ENCODE measurements at places on chromosomes 1 and 21. TPM values are rescaled to one million over a fixed set of nuclear protein-coding genes. Genes with fewer than 3 reads are reported as not detected.

DNA sequence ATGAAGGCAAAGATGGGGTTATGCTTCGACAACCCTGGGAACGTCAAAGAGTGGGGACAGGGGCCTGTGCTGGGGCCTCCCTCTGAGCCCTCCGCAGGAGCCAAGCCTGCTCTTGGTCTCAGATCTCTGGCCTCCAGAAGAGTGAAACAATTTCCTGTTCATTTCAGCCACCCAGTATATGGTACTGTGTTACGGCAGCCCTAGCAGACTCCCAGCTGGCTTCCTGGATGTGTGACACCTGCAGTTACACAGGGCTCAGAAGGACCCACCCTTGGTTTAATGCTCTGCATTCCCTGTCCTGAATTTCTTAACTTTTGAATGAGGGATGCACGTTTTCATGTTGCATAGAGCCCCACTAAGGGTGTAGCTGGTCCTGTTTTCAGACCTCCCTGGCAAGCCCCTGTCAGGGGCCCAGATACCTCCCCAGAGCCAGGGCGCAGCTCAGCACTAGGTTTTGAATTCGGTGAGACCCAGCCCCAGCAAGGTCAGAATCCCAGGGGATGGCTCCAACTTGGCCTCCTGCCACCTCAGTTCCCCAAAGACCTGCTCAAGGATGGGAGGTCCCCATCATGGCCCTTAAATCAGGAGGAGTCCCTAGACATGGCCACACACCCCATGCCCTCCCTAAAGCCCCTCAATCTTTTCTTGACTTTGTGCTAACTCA is 79.0 kb upstream of the IFFO2 start:
- DNase-seq = no peak

DNA sequence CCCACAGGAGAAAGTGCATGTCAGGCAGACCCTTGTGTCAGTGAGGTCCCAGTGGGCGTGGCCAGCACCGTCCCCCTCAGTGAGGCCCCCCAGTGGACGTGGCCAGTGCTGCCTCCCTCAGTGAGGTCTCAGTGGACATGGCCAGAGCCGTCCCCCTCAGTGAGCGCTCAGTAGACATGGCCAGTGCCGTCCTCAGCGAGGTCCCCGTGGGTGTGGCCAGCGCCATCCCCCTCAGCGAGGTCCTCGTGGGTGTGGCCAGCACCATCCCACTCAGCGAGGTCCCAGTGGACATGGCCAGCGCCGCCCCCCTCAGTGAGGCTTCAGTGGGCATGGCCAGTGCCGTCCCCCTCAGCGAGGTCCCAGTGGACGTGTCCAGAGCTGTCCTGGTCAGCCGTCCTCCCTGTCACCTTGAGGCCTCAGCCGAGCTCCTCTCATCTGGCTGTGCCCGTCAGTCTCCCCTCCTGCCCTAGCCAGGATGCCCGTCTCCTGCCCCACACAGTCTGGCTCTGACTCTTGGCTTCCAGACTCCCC is 35.5 kb downstream of the PDE9A start:
- no peak for DNase-seq

GRCh38 chr21:36087362-36088138 is 17.7 kb downstream of the CBR1 start:
- no peak for DNase-seq

DNA sequence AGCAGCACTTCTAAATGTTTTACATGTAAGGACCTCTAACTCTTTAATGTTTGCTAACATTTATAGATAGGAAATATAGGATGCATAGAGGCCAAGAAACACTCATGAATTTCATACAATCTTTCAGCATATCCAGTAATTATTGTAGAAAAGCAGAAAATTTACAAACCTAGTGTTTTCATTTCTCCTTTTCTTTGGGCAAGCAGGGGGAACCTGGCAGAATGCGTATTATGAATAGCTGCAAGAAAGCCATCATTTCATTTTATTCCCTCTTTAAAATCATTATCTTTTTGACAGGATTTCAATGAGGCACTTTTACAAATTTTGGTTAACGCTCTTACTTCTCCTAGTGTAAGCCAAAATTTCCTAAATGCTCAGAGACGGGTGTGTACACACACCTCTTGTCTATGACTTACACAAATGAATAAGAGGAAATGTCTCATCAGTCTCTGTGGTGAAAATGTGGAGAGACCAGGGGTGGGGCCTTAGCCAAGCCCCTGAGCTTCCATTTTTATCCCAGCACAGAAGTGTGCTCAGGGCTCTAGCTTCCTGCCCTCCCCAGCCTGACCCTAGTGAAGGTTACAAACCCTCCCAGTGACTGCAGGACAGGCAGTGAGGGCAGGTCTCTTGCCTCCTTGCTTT is 91.6 kb downstream of the LRRC8C start:
- no peak for DNase-seq

DNA sequence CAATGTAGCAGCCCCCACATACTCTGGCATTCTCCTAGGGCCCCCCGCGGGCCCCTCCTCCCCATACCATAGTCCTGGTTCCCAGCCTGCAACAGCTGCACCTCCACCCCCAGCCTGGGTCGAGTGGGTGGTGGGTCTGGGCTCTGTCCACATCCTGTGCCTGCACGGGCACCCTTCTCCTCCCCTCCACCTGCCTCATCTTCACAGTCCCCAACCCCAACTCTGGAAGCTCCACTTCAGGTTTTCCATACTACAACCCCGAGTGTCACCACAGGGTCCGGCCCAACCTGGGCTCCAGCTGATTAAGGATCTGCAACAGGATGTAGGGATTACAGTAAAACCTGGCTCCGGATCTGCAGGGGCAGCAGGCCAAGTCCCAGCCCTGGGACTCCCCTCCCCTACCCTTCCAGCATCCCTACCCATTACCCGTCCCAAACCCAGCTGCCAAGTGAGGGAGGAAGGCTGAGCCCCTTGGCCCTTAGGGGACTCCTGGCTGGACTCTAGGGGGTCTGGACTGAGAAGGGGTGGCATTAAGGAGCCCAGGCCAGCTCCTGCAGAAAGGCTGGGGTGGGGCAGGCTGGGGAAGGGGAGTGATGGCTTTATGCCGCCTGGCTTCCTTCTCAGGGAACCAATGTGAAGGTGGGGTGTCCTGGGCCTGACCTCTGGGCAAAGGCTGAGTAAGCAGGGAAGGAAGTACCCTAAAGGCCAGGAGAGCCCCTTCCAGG is 116.8 kb downstream of the CASZ1 start:
- no peak for DNase-seq

DNA sequence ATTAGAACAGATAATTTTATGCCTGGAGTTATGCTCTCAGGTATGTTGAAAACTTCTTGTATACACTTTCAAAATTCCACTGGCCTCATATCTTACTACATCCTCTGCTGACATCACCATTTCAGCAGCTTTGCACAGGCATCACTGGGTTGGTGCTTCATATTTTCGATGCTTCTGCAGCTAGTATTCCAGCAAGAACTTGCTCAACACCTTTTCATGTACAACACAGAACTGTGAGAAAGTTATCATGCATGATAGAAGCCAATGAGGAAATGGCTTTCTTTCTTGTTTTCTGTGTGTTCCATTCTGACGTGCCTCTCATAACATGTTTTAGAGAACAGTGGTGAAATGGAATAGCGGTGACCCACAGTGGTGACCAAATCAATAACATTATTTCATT is 5.1 kb upstream of the GBP5 start:
- DNase-seq = no peak

GRCh38 chr1:206921772-206922265 is at the start of gene FCMR:
Gene FCMR (minus strand): TSS chr1:206921941. CDS start chr1:206921854, 87 bp downstream.
- no peak for DNase-seq

DNA sequence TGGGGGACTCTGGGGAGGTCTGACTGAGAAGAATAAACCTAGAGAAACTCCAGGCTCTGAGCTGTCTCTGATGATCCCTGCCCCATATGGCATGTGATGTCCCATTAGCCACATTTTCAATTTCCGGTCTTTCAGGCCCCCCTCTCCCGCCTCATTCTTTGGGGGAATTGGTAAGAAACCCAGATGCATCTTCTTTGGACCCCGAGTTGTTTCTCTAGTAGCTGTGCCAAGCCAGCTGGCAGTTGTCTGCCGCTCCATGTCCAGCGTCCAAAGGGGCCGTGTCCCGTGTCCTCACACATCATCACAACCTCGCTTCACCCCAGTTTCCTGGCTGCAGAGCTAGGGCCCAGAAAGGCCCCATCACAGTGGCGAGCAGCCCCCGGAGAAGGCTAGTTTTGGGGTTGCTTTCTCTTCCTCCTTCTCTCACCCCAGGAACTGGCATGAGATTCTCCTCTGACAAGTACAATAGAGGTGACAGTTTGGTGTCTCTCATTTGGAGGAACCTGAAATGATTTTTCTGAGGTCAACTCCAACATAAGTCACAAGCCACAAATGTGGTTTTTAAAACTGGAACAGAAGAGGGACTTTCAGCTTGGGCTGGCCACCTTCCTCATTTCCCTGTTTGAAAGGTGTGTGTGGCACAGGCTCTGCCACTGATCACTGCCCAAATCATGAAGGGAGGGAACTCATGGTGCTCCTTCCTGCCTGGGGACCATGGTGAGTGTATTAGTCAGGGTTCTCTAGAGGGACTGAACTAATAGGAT is 6.4 kb upstream of the GPR157 start:
- no peak for DNase-seq

DNA sequence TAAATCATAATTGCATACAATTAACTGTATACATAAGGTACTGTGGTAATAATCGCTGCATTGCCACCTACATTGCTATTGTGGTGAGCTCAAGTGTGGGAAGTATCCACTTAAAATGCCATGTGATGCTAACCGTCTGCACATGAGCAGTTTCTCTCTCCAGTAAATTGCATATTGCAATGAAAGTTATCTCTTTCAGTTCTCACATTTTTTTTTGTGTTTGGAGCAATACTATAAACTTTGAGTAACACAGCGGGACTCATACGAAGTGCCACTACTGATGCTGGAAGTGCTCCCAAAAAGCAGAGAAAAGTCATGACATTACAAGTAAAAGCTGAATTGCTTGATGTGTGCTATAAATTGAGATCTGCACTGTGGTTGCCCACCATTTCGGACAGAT is 38.5 kb downstream of the DISC1 start:
- DNase-seq = no peak

DNA sequence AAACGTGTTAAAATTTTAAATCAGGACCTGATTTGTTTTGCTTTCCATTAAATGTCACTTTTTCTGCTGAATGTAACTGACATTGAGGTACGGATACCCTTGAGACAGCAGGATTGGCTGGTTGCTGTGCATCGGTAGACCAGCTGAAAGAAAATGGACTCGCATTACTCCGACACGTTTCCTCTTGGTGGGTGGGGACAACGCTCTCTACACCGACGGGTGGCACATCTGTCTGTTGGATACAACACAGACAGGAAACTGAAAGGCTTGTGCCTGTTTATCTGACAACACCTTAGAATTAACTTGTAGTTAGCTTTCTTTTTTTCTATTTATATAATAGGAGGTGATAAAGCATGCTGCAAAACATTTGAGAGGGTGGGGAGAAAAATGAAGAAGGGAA is 19.4 kb downstream of the PRPF38A start:
- no peak for DNase-seq

GRCh38 chr1:24089027-24089742 is 22.8 kb downstream of the MYOM3 start:
- DNase-seq = no peak

DNA sequence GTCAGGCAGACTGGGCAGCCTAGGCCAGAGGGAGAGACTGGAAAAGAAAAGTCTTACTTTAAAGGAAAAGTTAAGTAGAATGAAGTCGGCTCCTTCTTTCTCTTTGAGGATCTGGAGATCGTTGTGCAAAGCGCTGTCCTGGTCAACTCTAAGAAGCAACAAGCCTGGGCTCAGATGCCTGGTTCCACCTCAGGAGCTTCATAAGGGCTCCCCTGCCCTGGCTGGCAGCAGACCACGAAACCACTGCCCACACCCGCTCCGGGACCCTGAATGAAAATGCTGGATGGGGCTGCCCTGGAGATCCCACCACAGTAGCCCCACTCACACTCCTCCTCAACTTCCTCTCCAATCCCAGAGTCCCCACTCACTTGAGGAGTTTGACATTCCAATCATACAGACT is 6.4 kb downstream of the UBE2Q1 start:
- no peak for DNase-seq

DNA sequence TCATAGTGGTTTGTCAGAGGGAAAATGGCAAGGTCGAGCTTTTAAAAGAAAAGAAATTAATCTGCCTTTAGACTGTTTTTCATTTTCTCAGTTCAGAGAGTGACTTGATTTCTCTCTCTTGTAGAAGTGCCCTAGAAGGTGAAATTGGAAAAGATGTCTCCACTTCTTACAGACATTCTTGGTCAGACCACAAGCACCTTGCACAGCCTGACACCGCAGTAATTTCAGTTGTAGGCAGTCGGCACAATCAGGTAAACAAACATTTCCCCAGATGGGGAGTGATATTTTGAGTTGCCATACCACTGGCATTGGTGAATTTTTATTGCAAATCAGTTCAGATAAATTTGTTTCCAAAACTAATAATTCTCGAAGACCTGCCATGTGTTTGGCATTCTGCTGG is 86.8 kb downstream of the PHTF1 start:
- no peak for DNase-seq

DNA sequence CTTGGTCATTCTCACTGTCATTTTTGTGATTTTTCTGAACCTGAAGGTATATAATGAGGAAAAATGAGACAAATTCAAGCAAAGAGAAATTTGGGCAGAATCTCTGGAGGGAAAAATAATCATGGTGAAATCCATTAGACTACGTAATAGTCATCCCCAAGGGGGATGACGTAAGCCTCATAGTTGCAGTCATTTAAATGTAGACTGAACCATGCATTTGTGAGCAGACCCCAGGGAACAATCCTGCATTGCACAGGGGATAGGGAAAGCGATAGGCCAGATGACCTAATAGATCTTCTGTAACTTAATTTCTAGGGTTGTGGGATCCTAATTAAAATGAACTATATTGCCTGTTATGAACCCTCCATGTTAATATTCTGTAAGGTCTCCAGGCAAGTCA is 167.4 kb upstream of the C1orf21 start:
- no peak for DNase-seq

- DNase-seq = no peak
These were observed 20.1 kb downstream of the UBE2U start for GRCh38 chr1:64223329-64224151.

GRCh38 chr1:180814258-180814657 is 98.4 kb upstream of the KIAA1614 start:
- no peak for DNase-seq

- peak; percentile 88 for DNase-seq
These were observed 5.4 kb downstream of the TFF3 start for GRCh38 chr21:42309753-42310213.

- DNase-seq = no peak
These were observed 222.0 kb downstream of the SDCCAG8 start for GRCh38 chr1:243477731-243478290.

GRCh38 chr1:109762039-109762585 is 1.6 kb downstream of the EPS8L3 start:
- no peak for DNase-seq

OXCT2 gene
- 0.87 TPM for total RNA-seq

SEMA4A gene
- 31.9 TPM for total RNA-seq

ZNF683 gene
- not detected for total RNA-seq

KRTAP10-2 gene
- not detected for total RNA-seq

IQCC gene
- 0.67 TPM for total RNA-seq

SYTL1 gene
- total RNA-seq = 1.9 TPM

PADI1 gene
- not detected for total RNA-seq

Measured in mesenteric fat pad (tissue), 1 donor.